ENCODE measurements at places on chromosomes 3 and 15.
A peak's percentile ranks its signal among the peaks of the same experiment; 100 is the strongest.

GRCh38 chr3:38138349-38139190 is at the start of gene MYD88:
Gene MYD88, plus strand, starts transcription at chr3:38138661. Its CDS starts 40 bp downstream, at chr3:38138701.
- no peak for DNase-seq

DNA sequence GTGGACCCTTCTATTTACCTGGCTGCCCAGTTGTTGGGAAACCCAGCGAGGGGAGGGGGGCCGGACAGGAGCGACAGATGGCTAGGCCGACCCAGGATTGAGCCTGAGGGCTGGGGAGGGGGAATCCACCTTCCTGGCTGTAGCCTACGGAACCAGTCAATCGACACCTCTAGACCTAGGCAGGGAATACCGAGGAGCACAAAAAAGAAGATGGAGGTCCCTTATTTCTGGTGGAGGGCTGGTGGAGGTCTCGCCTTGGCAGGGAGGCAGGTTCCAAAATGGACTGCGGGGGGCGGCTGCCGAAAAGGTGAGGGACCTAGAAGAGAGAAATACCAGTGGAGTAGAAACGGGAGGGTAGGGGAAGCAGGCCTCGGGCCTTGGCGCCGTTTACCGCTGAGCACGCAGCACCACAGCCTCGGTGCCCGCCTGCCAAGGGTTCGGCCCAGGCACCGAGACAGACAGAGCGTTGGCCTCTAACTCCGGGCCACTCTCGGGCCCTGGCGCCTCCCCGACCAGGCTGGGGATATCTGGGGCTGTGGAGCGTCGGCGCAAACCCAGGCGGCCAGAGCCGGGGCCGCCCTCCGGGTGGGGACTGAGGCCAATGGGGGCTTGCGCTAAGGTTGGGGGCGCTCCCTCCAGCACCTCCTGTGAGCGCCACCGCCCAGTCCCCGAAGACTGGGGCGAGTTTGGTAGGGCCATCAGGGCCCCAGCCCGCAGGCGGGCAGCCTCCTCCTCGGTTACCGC is 1.6 kb downstream of the ANKRD63 start:
- DNase-seq: no peak

DNA sequence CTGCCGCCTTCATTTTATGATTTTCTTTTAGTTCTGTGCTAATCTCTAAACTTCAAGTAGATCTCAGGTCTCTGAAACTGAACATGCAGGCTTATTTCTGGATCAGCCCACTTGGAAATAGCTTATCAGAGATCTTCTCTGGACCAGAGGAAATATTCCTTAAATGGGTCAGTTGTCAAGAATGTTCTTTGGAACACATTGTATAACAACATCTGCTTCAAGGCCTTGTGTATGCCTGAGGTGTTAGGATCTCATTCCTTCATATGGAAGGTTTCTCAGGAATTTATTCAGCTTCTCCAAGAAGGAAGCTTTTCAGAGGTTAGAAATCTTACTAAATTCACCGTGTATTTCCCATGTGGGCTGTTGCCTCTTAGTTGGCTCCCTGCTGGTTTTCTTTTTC is 47.4 kb downstream of the SYN2 start:
- no peak for DNase-seq

DNA sequence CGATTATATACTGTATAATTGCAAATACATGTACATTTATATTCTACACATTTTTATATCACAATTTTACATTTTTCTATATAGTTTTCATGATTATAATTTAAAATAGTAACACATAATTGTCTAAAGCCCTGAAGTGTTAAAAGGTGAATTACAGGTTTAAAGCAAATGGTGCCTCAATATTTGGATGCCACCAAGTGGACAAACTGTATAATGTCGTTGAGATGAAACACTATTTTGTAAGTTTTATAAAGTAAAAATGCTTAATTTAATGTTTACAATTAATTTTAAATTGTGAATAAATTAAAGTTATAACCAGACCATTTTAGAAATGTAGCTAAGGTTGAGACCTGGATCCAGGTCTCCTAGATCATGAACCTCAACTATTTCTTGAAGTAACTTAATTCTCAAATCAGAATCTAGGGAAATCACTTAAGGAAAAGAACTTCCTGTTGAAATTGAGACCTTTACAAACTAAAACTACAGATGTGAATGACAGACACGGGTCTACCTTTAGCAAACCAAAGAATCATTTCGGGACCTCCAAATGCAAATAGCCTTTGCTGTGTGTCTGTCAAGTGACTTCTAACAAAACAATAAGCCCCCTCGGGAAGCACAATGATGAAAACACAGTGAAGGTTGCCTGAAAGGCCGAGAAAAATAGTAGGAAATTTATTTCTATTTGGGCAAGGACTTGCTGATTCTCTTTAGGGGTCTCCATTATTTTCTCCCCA is 37.8 kb downstream of the EHHADH start:
- DNase-seq: no peak

DNA sequence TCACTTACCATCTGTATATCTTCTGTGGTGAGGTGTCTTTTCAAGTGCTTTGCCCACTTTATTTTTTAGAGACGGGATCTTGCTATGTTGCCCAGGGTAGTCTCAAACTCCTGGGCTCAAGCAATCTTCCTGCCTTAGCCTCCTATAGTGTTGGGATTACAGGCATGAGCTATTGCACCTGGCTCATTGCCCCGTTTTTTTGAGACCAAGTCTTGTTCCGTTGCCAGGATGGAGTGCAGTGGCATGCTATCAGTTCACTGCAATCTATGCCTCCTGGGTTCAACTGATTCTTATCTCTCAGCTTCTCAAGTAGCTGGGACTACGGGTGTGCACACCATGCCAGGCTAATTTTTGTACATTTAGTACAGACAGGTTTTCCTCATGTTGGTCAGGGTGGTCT is 52.5 kb upstream of the TTBK2 start:
- no peak for DNase-seq

GRCh38 chr15:85649372-85649771 is 145.4 kb downstream of the KLHL25 start:
- no peak for DNase-seq

DNA sequence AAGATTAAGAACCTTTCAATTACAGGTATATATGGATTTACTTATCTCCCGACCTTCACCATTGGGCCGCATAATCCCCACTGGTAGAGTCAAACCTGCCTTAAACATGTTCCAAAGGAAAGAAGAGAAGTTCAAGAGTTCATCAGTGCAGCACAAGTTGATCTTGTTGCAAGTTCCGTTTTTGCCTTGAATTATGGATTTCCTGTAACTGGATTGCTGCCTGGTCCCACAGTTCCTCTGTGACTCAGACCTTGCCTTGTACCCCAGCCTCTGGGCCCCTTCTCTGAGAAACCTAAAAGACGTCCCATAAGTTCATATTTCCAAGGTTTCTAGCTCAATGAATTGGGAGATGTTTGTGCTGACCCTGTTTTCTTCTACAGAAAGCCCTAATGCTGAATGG is 112.5 kb upstream of the THBS1 start:
- no peak for DNase-seq

GRCh38 chr3:58754074-58754473 is 87.5 kb upstream of the FAM3D start:
- DNase-seq: no peak

GRCh38 chr15:78083687-78084448 is 6.4 kb upstream of the TBC1D2B start:
- DNase-seq: no peak

DNA sequence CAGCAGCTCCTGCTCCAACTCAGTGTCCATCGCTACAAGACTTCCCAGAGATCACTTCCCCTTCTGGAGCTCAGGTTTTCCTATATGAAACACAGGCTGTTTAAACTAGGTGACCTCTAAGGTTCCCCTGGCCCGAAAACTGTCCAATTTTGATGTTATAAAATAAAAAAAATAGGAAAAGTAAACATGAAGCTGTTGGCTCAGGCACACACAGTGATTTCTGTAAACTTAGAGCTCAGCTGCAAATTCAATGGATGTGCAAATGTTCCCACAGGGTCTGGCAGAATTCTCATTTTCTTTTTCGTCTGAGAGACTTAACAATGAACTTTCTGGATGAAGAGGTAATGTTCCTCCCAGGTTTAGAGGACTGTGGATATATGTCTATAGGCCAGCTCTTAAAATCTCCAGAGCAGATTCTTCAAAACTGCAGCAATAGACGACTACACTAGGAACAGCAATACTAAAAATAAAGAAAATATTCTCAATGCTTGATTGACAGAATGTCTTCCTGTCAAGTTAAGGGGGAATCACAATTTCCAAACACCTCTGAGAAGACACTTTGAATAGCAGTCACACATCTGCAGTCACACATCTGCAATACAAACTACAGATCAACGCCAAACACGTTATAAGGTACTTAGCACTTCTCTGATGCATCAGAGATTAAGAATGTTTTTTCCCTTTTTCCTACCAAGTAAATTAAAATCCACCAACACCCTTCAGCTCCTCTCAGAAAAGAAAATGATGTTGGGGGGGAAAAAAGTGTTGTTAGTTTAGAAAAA is 2.8 kb downstream of the NUP210 start:
- DNase-seq: no peak

DNA sequence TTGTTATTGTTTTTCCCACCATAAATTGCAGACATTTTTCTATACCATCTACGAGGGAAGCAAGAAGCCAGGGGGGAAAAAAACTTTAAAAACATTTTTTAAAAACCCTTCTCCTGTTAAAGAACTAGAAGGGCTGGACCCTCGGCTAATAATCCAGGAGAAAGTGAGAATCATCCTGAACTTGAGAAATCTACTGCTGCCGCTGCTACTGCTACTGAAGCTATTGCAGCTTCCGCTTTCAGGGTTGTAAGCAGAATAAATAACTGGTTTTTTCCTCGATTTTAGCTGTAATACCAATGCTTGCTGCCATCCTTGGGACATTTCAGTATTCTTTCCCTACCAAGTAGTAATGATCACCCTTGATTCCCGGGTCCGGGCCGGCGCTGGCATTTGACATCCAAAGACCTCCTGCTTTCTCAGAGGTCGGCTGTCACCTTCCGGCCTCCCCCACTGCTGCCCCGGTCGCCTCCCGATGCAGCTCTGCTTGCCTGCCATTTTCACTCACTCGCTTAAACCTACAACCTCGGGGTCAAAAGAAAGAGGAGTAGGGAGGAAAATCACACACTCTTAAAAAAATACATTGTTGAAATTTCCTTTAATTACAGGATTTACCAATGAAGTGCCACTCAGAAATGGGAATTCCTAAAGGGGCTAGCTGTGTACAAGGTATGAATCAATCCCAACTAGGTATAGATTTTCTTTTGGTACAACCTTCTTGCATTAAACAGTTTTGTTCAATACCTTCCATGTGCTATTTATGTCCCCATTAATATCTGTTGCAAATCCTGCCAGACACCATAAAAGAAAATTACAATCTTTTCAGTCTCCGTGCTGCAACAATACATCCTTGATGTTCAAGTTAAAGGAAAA is 674 bp upstream of the MECOM start:
- DNase-seq: peak; percentile 33

GRCh38 chr3:133452641-133453319 is 52.9 kb downstream of the BFSP2 start:
- DNase-seq: no peak

DNA sequence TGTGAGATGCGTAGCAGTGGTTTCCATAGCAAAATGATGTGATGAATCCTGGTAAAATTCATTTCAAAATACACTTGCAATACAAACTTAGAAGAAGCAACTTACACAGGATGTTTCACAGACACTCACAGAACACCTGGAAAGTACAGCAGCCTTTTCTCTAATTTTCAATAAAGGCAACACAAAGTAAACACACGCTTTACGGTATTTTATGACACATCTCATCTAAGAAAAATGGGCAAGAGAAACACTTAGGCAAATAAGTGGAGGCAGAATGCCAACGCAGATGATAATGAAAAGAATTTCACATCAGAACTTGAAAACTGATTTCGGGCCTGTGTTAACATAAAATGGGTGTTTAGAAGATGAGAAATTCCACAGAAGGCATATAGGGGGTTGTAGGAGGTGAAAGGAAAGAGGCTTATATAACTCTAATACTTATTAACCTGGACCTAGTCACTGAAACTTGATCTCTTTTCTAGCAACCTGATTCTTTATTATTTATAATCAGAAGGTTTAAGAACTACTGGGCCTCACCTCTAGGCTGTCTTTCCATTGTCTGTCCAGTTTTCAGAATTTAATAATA is 25.6 kb upstream of the MAP3K13 start:
- DNase-seq: no peak

GRCh38 chr3:4198491-4198890 is 104.7 kb upstream of the SETMAR start:
- no peak for DNase-seq

DNA sequence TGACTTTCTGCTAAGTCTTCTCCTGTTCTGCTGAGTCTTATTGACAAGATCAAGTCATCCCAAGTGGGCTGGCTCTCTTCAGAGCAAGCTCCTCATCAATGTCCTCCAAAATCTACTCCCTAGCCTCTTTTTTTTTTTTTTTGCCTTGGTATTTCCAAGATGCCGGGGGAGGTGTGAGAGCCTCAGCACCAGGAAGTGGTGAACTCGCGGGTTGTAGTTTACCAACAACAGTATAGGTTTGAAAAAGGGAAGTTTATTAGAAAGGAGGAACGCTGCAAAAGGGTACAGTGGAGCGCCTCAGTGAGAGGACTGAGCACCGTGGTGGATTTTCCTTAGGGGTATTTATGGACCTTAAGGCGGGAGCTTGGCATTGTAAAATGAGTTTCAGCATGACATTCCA is 94.3 kb upstream of the SGO1 start:
- no peak for DNase-seq

DNA sequence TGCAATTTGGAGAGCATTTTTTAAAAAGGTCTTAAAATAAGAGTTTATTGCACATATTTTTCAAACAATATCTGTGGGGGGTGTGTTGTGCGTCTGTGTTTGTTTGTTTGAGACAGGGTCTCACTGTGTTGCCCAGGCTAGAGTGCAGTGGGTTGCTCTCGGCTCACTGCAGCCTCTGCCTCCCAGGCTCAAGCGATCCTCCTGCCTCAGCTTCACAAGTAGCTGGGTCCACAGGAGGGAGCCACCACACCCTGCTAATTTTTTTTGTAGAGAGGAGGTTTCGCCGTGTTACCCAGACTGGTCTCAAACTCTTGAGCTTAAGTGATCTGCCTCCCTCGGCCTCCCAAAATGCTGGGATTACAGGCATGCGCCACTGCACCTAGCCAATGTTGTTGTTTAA is 2.7 kb downstream of the MLF1 start:
- no peak for DNase-seq

- DNase-seq: no peak
Measured at GRCh38 chr15:95556866-95557225, 773.7 kb upstream of the NR2F2 start.

- DNase-seq: peak; percentile 77
Measured at GRCh38 chr15:22979238-22980188, 655 bp downstream of the CYFIP1 start.

- peak; percentile 47 for DNase-seq
Measured at GRCh38 chr3:154745929-154746328, 315.9 kb upstream of the GPR149 start.
